AG10803 (cell line): ENCODE measurements at places on chromosomes 3 and 15.
A peak's percentile ranks its signal among the peaks of the same experiment; 100 is the strongest.

DNA sequence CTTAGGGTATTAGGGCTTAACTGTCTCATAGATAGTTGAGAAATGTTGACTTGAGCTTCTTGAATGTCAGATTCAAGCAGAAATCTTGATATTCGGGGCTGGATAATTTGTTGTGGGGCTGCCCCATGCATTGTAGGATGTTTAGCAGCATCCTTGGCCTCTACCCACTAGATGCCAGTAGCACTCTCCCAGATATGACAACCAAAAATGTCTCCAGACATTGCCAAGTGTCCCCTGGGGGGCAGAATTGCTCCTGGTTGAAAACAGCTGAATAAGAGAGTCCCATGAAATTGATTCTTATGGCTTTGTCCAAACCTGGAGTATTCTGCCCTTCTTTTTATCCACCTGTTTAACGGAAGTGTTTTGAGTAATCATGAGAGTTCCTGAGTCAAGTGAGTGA is 15.9 kb upstream of the LCMT2 start:
- DNase-seq = no peak

DNA sequence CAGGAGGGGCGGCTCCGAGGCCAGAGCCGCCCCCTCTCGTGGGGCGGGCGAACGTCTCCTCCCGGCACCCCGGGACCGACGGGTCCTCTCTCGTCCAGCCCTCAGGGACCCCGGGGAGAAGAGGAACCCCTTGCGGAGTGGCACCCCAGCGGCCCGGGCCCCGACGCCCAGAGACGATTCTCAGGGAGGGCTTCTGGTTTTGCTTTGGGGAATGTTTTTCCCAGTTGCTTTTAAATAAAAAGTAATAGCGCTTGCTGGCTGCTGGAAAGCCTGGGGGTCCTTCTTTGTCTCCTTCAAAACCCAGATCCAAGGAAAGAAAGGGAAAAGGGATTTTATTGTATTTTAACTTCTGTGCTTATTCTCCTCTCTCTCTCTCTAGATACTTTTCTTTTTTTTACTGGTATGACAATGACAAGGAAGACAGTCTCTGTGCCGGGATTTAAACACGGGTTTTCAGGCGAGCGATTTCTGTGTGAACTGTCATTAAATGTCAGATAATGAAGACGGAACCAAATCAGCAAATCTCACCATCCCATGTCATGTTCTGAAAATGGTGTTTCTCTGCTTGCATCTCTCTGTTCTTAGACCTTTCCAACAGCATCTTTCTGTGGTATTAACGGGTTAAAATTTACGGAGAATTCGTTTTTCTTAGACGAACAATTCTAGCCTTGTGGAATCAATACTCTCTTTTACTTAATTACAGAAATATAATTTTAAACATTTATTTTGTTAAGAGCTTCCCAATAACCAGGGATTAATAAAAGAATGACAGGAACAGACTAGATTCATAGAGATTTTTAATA is 530 bp upstream of the PCOLCE2 start:
- DNase-seq = no peak

- DNase-seq = no peak
Observed at GRCh38 chr3:155607761-155608160, 137.1 kb downstream of the PLCH1 start.

- no peak for DNase-seq
Observed at GRCh38 chr3:27287052-27287451, 82.1 kb downstream of the NEK10 start.

- no peak for DNase-seq
Observed at GRCh38 chr15:82966671-82967071, 14.2 kb upstream of the HOMER2 start.

- DNase-seq = no peak
Observed at GRCh38 chr3:56918111-56918568, 116.4 kb upstream of the ARHGEF3 start.

- DNase-seq = no peak
Observed at GRCh38 chr3:123716411-123716810, 131.6 kb upstream of the HACD2 start.

DNA sequence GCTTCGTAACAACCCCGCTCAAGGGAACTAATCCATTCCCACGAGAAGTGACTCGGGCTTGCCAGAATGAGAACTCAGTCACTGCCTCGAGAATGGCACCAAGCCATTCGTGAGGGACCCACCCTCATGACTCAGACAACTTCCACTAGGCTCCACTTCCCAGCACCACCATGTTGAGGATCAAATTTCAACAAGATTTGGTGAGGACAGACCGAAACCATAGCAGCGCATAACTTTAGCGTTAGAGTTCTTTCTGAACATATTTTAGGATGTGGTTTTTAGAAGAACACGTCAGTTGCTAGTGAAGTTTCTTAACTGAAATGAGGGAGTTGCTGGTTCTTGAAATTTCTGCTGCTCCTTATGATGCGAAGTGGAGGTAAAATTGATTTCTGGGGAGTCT is 13.5 kb downstream of the PTPRG start:
- DNase-seq = peak; percentile 90

- DNase-seq = no peak
Observed at GRCh38 chr3:152817400-152817799, 17.5 kb upstream of the P2RY1 start.

DNA sequence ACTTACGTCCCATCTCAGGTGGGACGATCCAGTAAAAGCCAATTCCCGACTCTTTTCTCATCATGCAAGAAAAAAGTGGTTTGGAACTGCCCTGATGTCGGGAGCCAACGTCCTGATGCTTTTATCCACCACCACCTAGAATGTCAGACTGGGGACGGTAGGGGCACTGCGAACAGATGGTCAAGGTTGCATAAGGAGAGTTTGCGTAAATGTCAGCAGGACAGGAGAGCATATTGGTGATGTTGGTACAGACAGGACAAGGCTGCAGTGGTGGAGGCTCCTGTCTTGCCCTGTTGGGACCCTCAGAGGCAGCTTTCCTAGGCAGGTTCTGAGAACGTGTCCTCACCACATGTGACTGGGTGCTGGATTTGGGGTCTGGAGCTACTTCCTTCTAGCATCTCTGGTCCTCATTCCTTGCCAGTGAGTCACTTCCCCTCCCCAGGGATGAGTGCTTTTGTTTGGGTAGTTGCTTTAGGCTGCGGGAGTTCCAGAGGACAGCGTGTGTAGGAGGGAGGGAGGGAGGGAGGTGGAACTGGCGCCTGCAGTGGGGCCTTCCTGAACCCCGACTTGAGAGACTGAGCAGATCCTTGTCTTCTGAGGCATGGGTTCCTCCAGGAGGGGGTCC is 21.0 kb downstream of the THSD4 start:
- DNase-seq = peak; percentile 72

- DNase-seq = no peak
Observed at GRCh38 chr3:28637742-28638141, 289.1 kb upstream of the AZI2 start.

DNA sequence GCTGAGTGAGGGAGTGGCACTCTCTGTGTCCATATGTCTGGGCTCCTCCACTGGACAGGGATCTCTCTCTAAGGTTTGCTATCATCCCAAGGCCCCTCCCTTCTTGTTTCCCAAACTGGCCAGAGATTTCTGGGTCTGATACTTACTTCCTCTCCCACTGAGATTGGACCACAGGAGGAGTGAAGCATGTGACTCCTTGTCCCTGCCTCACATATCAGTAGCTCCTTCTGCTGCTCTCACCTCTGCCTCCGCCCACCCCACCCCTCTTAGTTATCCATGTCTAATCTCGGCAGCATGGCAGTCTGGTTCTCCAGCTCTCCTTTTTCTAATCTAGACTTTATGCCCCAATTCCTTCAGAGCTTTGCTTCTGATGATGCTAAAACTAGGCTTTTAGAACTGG is 223.1 kb downstream of the RPLP1 start:
- DNase-seq = no peak

- no peak for DNase-seq
Observed at GRCh38 chr3:3906171-3906570, 106.9 kb downstream of the LRRN1 start.

GRCh38 chr3:63855333-63855940 is 8.2 kb downstream of the THOC7 start:
- no peak for DNase-seq

DNA sequence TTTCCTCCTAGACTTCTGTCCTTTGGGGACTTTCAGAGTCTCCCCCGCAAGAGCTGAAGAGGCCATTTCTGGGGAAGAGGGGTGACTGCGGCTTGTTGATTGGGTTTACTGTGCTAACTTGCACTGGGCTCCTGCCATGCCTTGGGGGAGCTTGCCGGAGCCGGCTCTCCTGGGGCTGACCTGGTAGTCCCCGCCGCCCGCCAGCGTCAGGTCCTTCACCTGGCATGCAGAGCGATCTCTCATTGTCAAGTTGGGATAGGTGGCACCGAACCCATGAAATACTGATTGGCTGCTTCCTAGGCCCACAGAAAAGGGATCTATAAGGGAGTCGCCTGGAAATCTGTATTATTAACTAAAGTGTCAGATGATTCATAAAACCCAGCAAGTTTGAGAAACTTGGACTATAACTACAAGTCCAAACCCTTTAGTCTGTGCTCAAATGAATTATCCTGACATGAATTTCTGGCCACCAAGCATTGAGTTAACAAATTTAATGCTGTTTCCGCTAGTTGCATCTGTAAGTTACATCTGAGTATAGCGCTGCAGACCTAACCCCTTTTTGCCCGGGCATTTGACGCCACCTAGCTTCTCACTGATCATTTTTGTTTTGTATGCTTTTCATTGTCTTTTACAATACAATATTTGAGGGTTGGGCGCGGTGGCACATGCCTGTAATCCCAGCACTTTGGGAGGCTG is 607 bp upstream of the IMP3 start:
- DNase-seq = peak; percentile 40

GRCh38 chr15:84832448-84833040 is 15.4 kb downstream of the ALPK3 start:
- no peak for DNase-seq

- DNase-seq = peak; percentile 72
Observed at GRCh38 chr3:88828466-88828865, 279.0 kb upstream of the EPHA3 start.

DNA sequence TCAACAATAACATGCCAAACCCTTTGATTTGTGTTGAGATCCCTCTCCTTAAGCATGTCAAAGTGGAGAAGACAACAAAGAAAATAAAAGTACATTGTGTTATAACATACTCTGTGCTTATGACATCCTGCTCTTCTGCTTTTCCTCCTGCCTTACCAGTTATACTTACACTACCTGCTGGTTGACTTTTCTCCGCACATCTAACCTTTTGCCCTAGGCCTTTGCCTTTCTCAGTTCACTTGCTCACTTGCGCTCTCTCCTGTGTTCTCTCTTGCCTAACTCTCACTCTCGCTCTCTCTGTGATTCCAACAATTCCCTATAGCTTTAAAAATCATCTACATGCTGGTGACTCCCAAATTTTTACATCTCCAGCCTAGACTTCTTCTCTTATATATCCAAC is 5.7 kb downstream of the DNAH12 start:
- no peak for DNase-seq

GRCh38 chr3:45503904-45504651 is 90.5 kb upstream of the LIMD1 start:
- DNase-seq = no peak

- no peak for DNase-seq
Observed at GRCh38 chr15:57263520-57263919, 112.8 kb upstream of the CGNL1 start.

DNA sequence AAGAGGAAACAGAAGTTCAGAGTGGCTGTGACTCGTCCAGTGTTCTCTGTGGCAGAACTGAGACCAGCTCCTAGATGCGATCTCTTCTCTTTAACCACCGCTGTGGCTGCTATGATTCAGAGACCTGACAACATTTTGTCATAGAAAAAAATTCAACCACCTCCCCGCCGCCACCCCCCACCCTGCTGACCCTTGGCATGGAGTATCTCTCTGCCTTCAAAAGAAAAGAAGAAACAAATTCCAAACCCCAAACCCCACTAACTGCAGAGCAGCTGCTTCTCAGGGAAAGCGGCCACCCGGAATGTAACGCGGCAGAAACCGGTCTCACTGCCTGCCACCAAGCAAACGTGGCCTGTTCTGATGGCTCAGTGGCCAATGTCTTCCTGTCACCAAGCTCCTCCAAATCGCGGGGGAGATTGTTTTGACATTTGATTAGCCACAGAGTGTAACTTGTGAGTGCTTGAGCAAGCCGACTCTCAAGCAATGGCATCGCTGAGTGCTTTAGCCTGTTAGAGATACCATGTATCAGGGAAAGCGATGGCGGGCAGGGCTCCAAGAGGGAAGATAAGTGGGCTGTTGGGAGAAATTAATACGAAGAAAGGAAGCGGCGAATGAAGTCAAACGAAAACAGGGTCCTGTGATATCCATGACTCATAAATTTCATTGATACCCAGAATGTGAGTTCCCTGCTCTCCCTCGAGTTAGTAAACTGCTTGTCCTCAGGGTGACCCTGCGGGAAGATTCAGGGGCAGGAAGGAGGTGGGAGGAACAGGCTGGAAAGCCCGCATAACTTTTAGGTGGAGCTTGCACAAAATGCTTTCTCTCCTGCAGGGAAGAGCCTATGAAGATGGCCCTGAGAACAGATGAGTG is 44.8 kb upstream of the TLE3 start:
- no peak for DNase-seq

GRCh38 chr15:74858369-74858740 is 14.8 kb downstream of the SCAMP2 start:
- no peak for DNase-seq

- DNase-seq = peak; percentile 37
Observed at GRCh38 chr15:65653801-65654521, 32.2 kb downstream of the SLC24A1 start.

GRCh38 chr3:4447295-4447999 is 19.6 kb downstream of the SUMF1 start:
- DNase-seq = no peak

DNA sequence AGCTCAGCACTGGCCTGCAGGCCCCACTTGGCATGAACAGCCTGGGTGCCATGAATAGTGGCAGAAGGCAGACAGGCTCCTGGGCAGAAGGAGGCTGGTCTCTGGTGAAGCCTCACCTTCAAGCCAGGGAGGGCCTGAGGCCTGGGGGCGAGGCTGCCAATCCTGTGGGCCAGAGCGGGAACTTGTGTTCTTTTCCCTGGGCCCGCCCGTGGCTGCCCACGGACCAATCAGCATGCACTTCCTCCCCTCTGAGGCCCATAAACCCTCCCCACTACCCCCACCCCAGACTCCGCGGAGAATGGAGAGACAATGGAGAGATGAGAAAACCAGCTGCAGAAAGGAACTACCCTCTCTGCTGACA is 283.8 kb upstream of the ROBO1 start:
- DNase-seq = no peak

GRCh38 chr15:39931615-39932014 is 2.3 kb upstream of the EIF2AK4 start:
- DNase-seq = no peak

DNA sequence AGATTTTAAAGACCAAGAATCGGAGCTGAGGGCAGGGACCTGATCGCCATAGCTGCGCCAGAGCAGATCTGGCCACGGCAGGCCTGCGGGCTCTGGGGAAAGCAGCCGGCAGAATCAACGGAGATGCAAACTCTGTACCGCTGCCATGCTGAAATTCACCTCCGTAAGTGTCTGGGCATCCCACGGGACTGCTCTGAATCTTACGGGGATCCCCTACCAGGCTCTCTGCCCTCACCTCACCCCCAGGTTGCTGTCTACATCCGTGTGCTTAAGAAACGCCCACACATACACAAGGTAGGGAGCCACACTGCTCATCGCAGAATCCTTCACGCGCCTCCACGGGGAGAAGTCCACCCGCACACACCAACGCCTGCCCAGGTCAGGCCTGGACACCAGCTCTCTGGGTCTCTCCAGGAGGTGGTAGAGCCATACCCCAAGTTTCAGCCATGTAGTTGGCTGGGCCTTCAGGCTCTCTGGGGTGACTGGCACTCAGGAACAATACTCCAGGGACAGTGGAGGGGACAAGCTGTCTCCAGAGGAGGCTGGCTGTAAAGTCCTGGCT is 33.5 kb downstream of the FAM174B start:
- no peak for DNase-seq
